Activated CD8-positive, alpha-beta memory T cell treated with anti-CD3 and anti-CD28 coated beads, Interleukin-2, amount 50 U/mL, for 4 hours (primary cell): ENCODE measurements at places on chromosomes 4 and X.

GRCh38 chr4:139242511-139243051 is 37.4 kb downstream of the MGARP start:
- no peak for DNase-seq

GRCh38 chr4:95732061-95732460 is 107.8 kb upstream of the PDHA2 start:
- DNase-seq, result no peak

- no peak for DNase-seq
These were observed 9.3 kb upstream of the SMIM20 start for GRCh38 chr4:25904748-25905082.

GRCh38 chrX:118675326-118675965 is 52.0 kb upstream of the IL13RA1 start:
- DNase-seq, result no peak

DNA sequence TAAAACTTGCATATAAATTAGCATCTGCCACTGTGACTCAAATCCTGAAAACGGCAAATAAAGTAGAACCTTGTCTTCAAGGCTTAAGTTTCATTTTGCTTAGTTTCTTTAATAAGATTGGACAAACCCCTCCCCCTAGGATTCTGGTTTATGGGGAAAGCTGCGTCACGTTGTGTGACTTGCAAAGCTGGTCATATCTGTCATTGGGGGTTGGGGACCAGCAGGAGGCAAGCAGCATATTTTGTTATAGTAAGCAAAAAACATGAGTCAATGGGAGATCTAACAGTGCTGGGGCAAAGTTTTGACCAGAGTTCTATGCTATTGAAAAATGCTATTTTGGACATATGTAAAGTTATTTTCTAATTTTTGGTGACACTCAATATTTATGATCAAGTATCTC is 407.3 kb downstream of the PCDH18 start:
- no peak for DNase-seq

DNA sequence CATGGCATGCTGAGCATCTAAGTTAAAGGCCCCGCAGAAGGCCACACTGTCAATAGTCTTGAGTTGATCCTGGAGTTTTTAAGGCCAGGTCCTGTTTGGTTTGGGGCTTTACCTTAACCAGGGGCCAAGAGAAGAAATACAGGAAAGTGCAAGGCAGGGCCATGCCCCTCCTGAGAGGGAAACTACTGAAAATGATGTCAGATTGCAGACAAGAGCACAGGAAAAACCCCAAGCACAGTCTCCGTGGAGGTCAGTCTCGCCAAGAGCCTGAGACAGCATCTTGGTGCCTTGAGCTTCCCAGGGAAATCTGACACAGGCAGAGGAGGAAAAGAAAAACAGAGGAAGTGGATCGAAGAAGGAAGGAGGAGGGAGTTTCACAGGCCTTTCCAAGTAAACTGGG is 32.2 kb upstream of the GATB start:
- no peak for DNase-seq

DNA sequence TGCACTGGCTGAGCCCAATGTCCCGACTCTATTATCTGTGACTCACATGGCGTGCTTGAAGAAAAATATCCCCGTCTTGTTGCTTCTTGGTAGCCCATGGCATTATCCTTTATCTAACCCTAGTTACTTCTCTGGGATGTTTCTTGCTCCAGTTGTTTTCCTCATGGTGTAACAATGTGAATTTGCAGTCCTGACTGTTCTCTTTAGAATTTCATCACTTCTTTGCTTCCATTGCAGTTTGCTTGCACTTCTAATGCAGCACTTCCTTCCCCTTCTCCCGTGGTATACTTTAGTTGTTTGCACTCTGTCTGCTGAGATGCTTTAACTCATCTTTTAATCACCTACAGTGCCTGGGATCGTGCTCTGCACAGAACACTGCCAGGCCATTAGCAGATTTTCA is 126.9 kb downstream of the MAML3 start:
- DNase-seq, result no peak

- DNase-seq, result no peak
These were observed 168.9 kb downstream of the HS3ST1 start for GRCh38 chr4:11259837-11260236.

DNA sequence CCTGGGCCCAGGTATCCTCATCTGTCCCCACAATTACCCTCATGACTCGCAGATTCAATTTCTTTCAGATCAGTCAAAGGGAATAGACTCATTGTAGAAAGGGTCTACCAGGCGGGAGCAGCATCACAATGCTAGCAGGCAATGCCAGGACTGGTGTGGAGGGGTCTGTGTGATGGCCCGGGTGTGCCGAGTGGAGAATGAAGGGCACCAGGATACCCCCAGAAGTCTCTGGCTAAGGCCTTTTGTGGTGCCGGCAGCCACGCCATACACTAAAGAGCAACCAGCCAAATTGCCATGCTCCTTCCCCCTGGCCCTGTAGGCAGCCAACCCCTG is 37.9 kb upstream of the RASL11B start:
- no peak for DNase-seq

- DNase-seq, result no peak
These were observed 25.8 kb downstream of the ADRA2C start for GRCh38 chr4:3791910-3792542.

DNA sequence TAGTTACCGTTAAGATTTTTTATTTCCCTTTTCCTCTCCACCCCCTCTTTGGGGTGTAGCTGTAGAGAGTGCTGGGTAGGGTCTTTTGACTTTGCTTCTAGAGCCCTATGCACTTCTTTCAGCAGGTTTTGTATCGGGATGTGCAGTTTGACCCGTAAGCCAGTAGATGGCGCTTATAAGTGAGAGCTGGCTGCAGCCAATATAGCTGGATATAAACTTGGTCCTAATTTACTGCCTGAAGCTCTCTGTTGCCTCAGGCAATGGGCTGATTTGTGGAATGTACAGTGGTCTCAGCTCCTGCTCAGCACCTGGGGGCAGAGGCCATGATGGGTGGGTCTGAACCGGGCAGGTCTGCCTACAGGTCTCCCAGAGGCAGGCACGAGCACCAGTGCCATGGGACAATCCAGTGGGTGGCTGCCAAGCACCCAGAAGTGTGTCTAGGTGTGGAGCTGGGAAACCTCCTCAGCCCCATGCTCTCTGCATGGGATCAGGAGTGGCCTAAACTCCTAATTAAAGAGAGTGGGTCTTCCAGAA is 146.5 kb downstream of the SPANXN1 start:
- DNase-seq, result no peak

DNA sequence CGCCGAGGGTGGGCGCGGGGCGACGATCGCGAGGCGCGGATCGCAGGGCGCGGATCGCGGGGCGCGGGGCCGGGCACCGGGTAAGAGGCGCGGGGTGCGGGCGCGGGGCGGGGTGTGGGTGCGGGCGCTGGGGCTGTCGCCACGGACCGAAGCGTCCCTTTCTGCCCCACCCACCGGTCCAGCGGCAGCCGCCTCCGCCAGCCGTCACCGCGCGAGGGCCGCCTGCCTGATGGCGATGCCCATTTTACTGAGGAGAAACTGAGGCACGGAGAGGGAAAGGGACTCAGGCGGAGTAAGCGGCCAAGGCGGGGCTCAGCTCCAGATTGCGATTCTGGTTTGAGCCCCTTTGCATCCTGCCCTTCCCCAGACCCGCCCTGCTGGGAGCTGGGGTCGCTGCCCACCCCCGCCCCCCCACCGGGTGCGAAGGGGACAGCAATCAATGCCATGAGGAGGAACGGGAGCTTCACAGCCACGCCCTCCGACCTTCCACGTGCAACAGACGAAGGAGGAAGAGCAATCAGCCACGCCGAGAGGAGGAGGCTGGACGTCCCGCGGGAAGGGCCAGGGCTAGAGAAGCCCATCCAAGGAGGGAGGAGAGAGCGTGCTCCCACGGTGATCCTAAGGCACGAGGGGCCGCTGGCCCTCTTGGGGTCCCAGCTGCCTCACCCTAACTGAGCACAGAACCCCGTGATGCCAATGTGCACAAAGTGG is 10.9 kb upstream of the MAN2B2 start:
- DNase-seq, result no peak

DNA sequence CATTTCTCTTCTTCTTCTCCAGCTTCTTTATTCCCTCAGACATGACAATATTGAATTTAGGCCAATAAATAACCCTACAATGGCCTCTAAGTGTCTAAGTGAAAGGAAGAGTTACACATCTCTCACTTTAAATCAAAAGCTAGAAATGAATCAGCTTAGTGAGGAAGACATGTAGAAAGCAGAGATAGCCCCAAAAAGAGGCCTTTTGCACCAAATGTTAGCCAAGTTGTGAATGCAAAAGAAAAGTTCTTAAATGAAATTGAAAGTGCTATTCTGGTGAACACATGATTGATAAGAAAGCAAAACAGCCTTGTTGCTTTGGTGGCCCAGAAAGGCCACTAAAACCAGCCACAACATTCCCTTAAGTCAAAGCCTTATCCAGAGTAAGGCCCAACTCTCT is 146.2 kb upstream of the HHIP start:
- DNase-seq, result no peak

DNA sequence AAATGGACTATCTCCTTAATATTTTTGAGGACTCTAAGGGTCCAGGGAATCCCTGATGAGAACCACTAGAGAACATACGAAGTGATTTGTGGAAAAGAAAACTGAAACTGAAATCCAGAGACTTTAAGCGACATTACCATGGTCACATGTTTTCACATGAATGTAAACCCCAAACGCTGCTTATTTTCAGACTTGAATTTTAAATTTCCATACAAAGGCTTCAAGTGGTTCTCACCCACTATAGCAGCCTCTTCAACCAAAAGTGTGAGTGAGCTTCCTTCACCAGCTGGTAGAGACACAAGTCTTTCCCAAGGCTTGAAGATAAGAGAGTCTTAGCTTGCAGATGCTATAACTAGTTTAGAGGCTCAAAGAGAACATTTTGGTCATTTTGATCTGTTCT is 232.7 kb downstream of the MGST2 start:
- DNase-seq, result no peak

- DNase-seq, result no peak
These were observed 126.3 kb downstream of the PPARGC1A start for GRCh38 chr4:23763559-23763958.

DNA sequence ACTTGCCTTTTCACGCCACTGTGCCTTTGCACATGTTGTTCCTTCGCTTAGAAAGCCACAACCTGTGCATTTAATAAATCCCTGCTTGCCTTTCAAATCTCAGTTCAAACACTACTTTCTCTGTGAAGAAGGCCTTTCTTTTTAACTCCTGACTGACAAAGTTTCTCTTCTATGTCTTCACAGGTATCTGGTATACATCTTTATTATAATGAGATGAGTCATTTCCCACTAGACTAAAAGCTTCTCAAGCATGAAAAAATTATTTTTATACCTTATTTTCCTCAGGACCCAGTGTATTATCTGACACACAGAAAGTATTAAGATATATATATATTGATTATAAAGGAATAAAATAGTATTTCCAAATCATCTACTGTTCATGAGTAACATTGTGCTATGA is 189.9 kb downstream of the TBCK start:
- no peak for DNase-seq

- DNase-seq, result no peak
These were observed 156.5 kb upstream of the ARHGAP24 start for GRCh38 chr4:85318415-85318814.

- DNase-seq, result no peak
These were observed 1166.8 kb downstream of the ADGRL3 start for GRCh38 chr4:62366939-62367338.

DNA sequence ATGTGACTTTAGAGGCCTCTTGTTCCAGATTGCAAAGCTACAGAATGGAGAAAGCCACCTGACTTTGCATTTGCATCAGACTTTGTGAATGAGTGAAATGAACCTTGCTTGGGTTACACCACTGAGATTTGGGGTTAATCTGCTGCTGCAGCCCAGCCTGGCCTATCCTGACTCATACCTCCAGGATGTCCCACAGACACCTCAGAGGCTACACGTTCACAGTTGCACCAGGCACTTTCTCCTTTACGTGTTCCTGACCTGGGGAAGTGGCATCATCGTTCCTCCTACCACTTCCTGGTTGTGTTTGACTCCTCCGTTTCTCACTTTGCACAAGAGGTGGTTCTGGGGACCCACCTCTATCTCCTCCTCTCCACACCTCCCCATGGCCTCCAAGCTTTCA is 9.2 kb upstream of the SORCS2 start:
- DNase-seq, result no peak

GRCh38 chr4:8221476-8221875 is 22.4 kb downstream of the SH3TC1 start:
- no peak for DNase-seq

GRCh38 chr4:155569960-155570515 is 96.6 kb upstream of the GUCY1A1 start:
- DNase-seq, result no peak

DNA sequence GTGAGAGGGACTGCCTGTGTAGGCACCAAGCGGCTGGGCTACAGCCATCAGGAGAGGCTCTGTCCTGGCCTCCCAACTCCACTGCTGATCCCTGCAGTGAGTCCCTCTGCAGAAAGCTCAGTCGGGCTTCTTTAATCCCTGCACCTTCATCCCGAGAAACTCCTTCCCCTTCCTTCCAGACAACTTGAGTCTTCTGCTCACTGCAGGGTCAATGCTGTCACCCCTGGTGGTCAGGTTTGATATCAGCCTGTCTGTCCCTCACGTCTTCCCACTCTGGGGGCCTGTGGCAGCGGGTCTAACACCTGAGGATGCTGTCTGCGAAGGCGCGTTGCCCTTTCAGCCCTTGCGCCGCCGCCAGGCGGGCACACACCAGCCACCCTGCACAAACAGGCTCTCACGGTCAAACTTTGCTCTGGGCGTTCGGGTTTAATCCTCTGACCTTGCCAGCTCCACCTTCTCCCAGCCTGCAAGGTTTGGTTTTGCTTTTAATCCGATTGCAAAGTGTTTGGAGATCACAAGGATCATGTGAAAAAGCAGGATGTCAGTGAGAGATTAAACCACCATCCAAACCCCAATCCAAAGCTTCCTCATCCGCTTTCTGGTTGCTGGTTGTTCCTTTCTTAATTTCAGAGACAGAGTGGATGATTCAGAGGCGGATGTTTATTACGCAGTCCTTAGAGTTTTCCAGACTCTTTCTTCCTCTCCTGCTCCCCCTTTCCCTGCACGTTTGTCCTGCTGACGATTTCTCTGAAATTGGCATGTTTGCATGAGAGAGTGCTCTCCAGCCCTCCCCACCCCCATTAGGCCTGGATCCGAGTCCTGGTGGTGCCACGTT is 74.8 kb upstream of the SLC34A2 start:
- no peak for DNase-seq

DNA sequence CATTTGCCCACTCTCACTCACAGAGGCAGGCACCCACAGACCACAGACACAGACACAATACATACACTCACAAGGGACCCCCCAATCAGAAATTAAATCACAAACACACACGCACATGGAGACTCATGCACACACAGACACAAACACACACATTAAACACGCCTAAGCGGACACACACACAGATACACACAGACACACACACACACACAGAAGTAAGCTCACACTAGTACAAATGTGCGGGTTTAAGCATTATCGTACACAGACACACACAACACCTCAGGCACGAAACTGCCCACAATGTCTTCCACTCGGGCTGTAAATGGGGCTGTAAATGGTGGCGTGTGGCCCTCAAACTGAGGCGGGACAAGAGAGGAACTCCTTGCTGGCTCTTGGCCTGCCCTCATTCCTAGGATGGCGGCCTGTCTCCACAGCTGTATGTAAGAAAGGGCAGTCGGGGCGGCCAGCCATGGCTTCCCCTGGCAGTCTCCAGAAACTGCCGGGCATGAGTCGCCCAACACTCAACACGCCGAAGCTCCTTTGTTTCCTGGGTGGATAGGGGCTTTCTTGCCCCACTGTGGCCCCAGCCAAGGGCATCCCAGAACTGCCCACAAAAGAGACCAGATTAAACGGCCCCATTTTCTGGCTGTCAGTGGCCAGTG is 53.9 kb downstream of the NBDY start:
- no peak for DNase-seq

GRCh38 chrX:74422576-74423288 is 1.4 kb downstream of the SLC16A2 start:
- DNase-seq, result peak; percentile 16

GRCh38 chr4:76754439-76754838 is 143.5 kb downstream of the SOWAHB start:
- DNase-seq, result no peak
